Cortex of kidney (tissue), 1 donor: ENCODE measurements at places on chromosomes 5 and 9.

GRCh38 chr5:158456756-158457155 lies 597.8 kb upstream of the CLINT1 start:
- no peak for DNase-seq

GRCh38 chr9:111533099-111533790 lies 8.3 kb downstream of the ZNF483 start:
- DNase-seq = no peak

- no peak for DNase-seq
These were observed 81.6 kb downstream of the PPP2R2B start for GRCh38 chr5:146796911-146797310.

GRCh38 chr5:32147236-32147635 lies 26.9 kb downstream of the GOLPH3 start:
- no peak for DNase-seq

DNA sequence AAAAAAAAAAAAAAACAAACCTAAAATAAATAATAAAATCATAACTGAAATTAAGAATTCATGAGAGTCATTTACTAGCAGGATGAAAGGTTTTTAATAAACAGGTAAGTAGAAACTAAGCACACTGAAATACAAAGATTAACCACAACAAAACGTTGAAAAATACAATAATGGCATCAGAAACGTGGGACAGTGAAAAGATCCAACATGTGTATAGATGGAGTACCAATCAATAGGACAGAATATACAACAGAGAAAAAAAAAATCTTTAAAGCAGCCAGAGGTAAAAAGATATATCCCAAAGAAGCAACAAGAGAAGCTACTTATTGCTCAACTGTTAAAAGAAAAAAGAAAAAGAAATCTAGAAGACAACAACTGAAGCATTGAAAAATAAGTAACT lies 75.2 kb downstream of the RICTOR start:
- no peak for DNase-seq

DNA sequence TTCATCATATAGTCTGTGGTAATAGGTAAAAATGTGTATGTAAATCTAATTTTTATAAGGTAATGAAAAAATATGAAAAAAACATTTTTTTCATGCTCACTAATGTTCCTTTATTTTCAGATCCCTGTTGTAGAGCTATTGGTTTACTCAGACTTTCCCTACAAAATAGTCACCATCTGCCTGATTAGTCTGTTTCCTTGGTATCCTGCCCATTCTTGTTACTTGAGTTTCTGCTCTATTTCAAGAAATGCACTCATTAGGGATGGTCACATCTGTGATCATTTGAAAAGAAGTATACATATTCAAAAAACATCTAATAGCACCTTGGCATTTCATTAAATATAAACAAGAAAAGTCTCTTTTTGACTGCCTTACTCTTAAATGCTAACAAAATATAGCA lies 21.6 kb upstream of the RASA1 start:
- no peak for DNase-seq

GRCh38 chr5:148085977-148086705 lies 22.4 kb downstream of the SPINK5 start:
- DNase-seq = no peak
